ENCODE measurements at places on chromosomes 5 and 9.

DNA sequence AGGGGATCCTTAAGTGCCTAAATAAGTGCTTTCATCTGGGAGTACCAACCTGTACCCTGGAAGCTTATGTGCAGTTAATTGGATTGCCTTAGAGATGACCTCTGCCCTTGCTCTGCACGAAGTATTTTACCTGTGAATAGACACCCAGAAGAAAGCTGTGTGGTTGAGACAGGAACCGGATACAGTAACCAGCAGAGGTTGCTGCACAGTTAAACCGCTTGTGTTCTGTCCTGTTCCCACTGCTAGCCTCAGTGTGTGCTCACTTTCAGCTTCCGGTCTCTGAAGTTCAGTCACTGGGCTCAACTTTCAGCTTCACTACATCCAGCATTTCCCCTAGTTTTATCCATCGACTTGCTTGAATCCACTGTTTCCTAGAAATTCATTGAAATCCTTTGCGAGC is 185.3 kb downstream of the FAM170A start:
- no peak for DNase-seq

- DNase-seq: no peak
These were observed at the start of gene SYK for GRCh38 chr9:90801241-90801972. TSS of gene SYK (plus strand) at chr9:90801819. CDS start at chr9:90843899, 42,080 bp downstream.

DNA sequence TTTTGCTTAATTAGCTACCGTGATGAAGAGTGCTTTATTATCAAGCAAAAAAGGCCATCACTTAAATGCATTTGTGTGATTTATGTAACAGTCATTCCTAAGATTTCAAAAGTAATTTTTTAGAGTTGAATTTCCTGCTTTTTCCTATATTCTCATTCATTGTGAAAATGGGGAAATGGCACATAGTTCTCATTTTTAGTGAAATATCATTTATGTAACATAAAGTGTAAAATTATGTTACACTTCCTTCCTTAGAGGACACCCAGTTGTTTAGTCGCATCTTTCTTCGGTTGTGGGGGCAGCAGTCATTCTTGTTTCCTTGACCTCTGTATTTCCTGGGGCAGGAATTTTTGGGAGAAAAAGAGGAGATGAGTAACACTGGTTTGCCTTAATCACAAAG is 142.8 kb downstream of the MAST4 start:
- DNase-seq: no peak

DNA sequence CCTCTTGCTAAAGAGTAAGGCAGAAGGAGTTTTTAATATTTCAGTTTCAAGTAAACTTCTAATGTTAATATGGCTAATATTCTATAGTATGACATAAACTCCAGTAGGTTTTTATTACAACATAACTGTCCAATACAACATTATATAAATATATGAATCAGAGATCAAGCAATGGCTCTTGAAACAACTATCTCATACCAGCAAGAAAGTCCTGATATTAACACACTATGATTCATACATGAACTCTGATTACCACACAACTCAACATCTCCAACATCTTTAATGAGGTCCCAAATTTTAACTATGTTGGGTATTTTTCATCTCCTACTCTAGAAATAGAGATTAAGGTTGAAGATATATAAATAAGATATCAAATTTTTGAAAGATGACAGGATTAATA is 878.3 kb downstream of the TLE1 start:
- no peak for DNase-seq

DNA sequence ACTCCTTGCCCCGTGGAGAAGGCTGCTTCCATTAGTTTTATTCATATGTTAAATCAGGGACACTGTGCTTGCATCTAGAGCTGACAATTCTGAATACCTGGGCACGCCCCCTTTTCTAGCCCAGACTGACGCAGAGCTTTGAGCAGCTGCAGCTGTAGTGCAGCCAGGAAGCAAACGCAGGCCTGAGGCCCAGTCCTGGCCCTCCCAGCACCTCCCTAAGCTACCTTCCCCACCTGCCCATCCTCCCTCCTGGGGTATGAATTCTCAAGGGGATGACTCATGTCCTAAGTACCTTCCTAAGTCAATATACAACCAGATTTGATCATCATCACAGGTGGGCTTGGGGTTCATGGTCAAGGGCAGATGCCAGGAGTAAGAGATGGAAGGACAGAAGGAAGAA is 3.5 kb downstream of the PHF19 start:
- DNase-seq: no peak

- DNase-seq: no peak
These were observed 17.6 kb downstream of the MEGF9 start for GRCh38 chr9:120696551-120697230.

- no peak for DNase-seq
These were observed 6.8 kb downstream of the HAND1 start for GRCh38 chr5:154470947-154471870.

DNA sequence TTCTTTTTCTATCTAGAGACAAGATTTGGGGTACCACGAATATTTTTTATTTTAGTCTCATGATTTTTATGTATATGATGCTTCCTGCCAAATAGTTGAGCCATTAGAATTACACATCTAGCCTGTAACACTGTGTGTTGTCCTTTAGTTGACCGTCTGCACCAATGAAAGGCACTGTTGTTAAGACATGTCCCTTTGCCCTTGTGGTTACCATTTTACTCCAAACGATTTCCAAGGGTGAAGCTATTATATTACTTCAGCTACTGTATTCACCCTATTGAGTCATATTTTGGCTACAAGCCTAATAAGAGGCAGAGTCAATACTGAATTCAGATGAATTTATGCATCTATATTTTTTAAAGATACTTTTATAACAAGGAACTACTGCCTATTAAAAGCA is 207.6 kb downstream of the CETN3 start:
- DNase-seq: peak; percentile 14

DNA sequence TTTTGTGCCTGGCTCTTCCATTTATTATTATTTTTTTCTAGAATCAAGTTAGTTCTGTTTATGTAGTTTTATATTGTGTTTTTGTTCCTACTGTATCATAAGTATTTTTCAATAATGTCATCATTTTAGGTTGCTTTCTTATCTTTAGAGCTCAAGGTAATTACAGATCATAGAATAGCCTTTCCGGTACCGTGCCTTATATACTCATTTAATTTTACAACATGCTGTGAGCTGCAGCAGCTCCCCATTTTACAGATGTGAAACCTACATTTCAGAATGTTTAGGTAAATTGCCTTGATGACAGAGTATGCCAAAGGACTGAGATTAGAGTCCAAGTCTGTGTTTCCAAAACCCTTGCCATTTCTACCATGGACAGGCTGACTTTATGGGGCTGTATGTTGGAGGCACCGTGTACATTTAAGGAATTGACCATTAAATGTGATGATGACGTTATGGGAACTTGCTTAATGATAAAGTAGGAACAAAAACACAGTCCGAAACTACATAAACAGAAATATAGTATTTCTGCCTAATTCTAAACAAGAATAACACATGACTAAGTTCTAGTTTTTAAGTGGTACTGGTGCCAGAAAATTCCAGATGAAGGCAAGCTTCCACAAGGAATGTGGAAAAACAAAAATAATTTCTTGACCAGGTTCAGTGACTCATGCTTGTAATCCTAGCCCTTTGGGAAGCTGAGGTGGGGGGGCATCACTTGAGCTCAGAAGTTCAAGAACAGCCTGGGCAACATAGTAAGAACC is 97.7 kb downstream of the IQGAP2 start:
- DNase-seq: no peak

DNA sequence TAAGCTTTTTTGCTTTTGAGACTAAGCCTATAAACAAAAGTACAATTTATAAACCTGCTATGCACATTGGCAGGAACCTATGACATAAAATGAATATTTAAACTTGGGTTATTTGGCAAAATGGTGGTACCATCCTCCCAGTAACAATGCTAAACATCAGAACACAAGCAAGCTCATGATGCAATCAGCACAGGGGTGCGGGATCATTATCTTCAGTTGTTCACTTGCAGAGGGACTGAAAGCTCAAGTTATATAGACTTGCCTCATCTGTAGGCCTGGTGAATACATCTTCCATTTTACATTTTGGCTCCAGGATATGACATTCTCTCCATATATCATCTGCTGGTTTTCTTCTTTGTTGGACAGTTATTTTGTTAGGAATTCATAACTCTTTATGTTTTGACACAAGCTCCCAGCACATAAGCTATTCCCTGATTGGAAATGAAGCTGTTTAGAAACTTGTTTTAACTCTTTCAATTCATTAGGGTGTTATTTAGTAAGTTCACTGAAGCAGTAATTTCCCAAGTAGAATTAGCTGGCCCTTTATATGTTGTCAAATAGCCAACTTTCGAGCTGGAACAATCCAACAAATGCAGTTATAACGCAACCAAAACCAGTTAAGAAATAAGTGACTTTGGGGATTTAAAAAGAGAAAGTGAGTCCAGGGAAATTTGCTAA is 124.7 kb upstream of the LIFR start:
- DNase-seq: no peak

DNA sequence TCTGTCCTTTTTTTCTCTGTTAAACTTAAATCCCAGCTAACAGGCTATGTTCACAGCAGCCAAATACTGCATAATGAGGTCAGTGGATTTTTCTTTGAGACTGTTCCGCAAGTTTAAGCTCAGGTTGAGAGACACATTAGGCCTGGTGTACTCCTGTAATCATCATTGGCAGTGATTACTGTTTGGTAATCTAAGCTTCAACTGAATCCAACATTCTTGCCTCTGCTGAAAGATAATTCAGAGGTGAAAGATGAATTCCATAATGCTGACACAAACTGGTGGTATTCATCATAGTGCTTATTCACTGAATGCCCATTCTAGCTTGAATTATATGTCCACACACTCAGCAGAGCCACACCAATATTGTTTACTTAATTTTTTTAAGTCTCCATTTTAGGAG is 108.5 kb downstream of the NFIB start:
- DNase-seq: peak; percentile 68

All from fibroblast of skin of left quadriceps (primary cell).